ENCODE measurements at places on chromosomes 2 and 18.
A peak's percentile ranks its signal among the peaks of the same experiment; 100 is the strongest.

DNA sequence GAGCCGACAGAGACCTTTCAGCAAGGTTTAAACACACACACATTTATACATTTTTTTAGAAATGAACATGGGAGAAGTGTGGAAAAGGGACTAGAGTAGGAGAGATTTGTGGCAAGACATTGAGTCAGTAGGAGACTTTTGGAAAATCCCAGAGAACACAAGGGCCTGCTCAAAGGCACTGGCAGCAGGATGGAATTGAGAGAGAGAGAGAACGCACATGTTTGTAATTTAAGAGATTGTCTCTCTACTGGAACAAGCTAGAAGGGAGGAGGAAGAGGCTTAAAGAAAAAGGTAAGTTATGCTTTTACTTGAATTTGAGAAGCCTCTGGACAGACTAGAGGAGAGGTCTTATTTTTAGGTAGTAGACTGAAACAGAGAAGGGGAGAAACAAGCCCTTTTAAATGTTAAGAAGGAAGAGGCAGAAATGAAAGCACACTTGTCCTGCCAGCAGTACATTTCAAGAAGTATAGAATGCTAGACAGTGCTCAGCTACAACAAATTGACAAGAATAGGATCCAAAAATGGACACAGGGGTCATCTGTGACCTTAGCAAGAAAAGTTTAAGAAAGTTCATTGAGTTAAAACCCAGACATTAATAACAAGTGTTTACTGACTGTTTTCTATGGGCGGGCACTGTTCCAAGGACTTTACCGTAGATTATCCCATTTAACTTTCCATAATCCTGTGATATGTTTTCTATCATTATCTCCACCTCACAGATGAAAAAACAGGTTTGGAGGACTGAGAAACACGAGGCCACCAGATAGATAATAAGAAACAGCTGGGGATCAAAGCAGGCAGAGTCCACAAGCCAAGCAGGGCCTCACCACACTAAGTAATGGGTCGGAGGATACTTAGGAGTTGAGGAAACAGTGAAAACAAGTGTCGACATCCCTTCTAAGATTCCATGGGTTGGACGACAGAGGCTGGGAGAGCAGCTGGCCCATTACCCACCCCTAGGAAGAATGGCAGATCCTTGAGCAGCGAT, 306.5 kb upstream of the NRP2 start:
- DNase-seq = no peak

DNA sequence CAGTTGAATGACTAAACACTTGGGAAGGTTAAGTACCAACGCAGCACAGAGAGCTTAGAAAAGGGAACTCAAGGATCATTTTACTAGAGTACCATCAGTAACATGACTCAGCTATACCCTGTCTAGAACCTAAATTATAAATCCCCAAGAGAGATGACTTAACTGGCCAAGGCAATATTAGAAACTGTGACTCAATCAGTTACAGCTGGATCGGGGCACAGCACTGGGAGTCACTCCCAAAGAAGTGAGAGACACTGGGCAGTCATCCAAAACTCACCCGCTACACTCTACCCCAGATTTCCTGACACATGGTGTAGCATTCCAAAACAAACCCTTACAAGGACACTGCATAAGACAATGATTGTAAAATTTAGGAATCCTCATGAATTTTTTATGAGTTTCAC, 17.7 kb downstream of the IWS1 start:
- DNase-seq = peak; percentile 94

DNA sequence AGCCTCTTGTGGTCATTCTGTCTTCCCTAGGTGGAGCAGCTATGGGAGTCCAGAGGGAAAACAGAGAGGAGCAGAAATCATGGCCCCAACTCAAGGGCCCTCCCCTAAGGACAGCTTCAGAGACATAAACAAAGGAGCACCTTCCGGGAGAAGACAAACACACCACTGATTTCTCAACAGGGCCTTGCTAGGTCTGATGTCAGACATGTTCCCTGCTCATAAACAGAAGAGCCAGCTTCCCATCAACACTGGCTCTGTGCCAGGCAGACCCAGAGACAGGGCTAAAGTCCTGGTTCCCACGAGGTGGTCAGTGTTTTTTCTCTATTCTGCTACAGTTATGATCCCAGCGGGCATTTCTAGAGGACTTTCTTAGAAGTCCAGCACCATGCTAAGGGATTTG, 19.3 kb downstream of the CXCR2 start:
- no peak for DNase-seq

- no peak for DNase-seq
Measured at GRCh38 chr18:36706134-36706881, 122.5 kb downstream of the TPGS2 start.

DNA sequence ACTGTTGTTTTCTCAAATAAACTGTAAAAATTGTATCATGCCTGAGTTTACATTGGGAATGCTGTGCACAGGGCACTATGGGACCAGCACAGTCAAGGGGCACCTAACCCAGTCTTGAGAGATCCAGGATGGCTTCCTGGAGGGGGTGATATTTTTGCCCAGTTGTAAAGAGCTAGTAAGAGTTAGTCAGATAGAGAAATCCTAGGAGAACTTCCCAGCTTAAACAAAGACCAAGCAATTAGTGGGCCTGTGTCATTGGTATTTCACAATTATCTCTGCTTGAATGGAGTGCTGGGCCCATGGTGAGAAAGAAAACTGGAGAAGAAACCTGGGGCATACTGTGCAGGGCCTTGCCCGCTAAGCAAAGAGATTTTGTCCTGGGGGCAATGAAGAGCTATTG, 12.2 kb downstream of the XDH start:
- no peak for DNase-seq

GRCh38 chr2:12047761-12048160, 301.3 kb downstream of the LPIN1 start:
- DNase-seq = no peak

DNA sequence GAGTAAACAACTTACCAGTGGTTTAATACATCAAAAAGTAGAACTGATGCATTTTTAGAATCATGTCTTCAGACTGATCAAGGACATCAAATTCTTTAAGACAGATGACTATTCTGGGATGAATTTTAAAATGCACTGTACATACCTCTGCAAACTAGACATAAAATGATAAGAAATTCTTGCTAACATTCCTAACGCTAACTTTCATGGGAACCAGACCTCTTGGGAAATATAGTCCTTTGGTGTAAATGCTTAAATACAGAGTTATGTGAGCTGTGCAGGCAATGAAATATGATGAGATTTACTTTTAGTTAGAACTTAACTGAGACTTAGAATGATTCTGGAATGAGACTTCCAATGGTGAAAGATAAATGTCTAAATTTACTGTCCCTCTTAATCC, 562.0 kb downstream of the NR4A2 start:
- no peak for DNase-seq

DNA sequence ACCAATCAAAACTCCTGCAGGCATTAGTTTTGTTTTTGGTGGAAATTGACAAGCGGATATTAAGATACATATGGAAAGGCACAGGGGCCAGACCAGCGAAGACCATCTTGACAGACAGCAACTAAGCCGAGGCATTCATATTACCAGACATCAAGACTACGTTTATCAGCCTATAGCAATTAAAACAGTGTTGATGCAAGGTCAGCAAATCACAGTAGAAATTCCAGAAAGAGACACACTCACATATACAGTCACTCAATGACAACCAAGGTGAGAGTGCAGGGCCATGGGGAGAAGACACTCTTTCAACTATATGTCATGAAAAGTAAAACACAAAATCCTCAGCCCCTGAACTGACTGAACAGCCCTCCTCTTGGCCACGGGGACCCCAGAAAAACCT, 164.6 kb downstream of the TPO start:
- no peak for DNase-seq

DNA sequence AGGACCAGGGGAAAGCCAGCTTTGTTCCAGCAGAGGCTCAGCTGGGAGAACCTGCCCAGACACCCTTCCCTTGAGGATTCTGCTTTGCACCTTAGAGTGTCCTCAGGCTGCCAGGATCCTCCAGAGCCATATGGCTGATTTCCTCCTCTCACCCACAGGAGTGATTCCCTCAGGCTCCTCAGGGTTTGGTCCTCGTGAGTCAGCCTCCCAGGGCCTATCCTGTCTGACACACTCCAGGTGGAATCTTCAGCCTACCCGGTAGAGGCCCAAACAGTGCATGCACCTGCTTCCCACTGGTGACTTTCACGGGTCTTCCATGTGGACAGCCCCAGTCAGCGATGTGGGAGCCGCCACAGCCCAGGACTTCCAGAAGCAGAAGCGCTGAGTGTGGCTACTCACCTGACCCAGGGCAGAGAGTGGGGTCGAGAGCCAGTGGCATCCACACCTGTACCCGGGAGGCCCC, 73.3 kb downstream of the TFCP2L1 start:
- DNase-seq = no peak

- DNase-seq = no peak
Measured at GRCh38 chr18:23752363-23752762, 63.1 kb downstream of the LAMA3 start.

GRCh38 chr2:39839261-39839848, 60.3 kb upstream of the THUMPD2 start:
- no peak for DNase-seq

- no peak for DNase-seq
Measured at GRCh38 chr2:148903294-148903693, 28.3 kb downstream of the KIF5C start.

- no peak for DNase-seq
Measured at GRCh38 chr2:148306027-148306426, 285.1 kb downstream of the MBD5 start.

GRCh38 chr18:59908799-59909198, 9.0 kb downstream of the PMAIP1 start:
- no peak for DNase-seq

DNA sequence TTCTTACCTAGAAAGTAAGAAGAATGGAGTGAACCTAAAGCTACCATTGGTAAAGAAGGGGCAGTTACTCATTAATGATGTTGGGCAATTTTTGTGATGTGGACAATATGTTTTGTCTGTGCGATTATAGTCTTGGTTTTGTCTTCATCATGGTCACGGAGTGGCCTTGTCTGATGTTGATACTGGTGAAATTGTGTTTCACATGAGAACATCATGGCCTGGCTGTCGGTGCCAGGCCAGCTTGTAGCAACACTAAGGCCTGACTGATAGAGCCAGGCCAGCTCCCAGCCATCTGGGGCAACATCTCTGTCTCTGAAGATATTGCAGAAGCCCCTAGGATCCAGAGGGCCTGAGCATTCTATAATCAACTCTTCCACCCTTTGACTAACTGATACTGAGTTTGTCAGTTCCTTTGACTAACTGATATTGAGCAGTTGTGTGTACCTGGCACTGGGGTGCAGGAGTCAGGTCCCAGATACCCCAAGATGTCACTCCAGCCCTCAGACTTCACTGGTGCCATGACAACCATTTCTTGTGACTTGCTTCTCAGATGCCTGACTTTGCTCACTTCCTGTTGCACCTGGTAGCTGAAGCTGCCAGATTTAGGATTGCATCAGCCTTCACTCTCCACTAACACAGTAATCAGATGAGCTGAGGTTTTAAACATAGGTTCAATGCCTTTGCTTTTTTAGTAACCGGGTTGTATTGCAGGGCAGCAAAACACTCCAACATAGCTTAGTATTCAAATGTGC, 62.5 kb downstream of the RPIA start:
- DNase-seq = no peak

- no peak for DNase-seq
Measured at GRCh38 chr2:149143734-149144133, 105.2 kb downstream of the LYPD6B start.

GRCh38 chr2:104734937-104735586, 118.9 kb upstream of the POU3F3 start:
- no peak for DNase-seq

- DNase-seq = no peak
Measured at GRCh38 chr2:145807968-145808367, 1288.0 kb upstream of the ZEB2 start.

DNA sequence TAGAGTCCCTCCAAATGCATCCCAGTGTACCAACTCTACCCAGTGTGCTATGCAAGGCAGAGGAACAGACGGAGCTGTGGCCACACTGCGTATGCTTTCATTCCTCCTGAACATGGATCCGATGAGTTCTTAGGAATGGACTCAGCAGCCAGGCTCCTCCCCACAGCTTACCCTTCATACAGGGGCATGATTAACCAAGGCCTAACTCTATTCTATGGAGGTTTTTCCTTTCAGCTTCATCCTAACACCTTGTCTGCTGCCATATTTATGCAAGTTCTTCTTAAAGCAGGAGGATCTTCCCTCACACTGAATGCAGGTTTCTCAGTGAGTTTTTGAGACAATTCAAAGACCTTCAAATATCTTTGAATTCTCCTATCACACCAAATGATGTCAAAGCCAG, 222.9 kb downstream of the MYT1L start:
- no peak for DNase-seq

- DNase-seq = no peak
Measured at GRCh38 chr2:141280037-141280436, 850.8 kb downstream of the LRP1B start.

- no peak for DNase-seq
Measured at GRCh38 chr2:177894546-177894945, 178.0 kb downstream of the PDE11A start.

GRCh38 chr18:44411976-44412375, 268.7 kb upstream of the SETBP1 start:
- no peak for DNase-seq

DNA sequence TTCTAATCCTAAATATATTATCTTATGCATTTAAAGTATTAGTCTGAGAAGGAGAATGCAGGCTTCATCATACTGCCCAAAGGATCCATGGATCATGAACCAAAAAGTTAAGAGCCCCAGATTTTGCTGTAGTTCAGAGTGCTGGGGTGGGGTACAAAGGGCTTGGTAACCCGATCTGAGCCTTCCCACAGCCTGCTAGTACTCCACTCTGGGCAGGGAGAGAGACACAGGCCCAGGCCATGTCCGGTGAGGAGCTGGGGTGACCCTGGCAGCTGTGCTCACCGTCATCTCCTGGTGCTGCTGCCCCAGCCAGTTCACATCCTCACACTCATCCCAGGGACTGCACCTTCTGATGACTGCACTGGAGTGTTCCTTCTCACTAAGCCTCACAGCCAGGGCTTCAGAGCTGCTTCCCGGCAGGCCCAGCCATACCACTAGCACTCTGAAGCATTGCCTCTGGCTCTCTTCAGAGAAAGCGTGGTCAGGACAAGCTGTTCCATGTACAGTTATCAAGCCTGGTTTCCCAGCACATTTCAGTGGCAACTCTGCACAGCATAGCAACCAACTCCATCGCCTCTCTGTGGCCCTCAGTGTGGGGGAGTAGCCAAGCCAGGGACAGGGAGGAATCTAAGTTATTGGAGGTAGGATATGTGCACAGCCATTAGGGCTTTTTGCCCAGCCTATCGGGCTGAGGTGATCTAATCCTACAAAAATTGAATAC, 189.0 kb upstream of the CTAGE1 start:
- no peak for DNase-seq

- DNase-seq = no peak
Measured at GRCh38 chr2:199206536-199206935, 251.2 kb downstream of the SATB2 start.

DNA sequence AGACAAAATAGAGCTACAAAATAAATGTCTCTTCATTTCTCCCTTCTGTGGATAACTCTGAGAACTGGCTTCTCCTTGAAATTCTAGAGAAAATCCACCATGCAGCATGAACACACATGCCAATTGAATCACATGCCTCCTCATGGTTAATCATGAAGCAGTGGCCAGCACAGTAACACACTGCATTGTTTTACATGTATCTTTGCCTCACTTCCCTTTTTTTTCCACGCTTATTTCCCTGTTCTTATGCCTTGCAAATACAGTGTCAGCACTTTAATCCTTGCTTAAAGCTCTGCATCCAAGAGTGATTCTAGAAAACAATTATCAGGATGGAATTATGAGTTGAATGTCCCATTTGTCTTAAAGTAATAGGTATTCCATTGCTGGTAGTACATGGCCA, 50.3 kb upstream of the ZBTB7C start:
- DNase-seq = peak; percentile 74

All from suppressor macrophage treated with lipopolysaccharide for 1 hour (primary cell).